ENCODE measurements at places on chromosomes 7 and 10. TPM values are rescaled to one million over a fixed set of nuclear protein-coding genes. Genes with fewer than 3 reads are reported as not detected.

ZNF425 gene
- 1.0 TPM for total RNA-seq

UNCX gene
- total RNA-seq: not detected

CAMK1D gene
- total RNA-seq: 1.5 TPM

PRKAR2B gene
- total RNA-seq: 122 TPM

COL1A2 gene
- total RNA-seq: 3.7 TPM
